ENCODE measurements at places on chromosomes 1 and 21.

- no peak for DNase-seq
Observed at GRCh38 chr1:31749785-31750735, 14.1 kb downstream of the ADGRB2 start.

DNA sequence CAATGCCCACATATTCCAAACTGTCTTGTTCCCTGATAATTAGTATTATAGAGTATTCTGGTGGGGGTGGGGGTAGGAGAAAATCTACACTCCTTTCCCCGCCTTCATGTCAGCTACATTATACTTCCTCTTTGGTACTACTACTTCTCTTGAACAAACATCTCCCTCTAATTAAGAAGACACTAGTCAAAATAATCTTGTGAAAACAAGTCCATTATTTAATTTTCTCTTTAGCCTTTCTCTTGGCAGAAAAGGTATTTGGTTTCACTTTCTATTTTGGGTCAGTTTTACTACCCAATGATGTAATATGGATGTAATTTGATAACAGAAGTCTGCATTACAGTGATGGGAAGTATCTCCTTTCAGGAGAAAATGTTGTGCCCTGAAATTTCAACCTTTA, 22.5 kb downstream of the NTMT2 start:
- no peak for DNase-seq

DNA sequence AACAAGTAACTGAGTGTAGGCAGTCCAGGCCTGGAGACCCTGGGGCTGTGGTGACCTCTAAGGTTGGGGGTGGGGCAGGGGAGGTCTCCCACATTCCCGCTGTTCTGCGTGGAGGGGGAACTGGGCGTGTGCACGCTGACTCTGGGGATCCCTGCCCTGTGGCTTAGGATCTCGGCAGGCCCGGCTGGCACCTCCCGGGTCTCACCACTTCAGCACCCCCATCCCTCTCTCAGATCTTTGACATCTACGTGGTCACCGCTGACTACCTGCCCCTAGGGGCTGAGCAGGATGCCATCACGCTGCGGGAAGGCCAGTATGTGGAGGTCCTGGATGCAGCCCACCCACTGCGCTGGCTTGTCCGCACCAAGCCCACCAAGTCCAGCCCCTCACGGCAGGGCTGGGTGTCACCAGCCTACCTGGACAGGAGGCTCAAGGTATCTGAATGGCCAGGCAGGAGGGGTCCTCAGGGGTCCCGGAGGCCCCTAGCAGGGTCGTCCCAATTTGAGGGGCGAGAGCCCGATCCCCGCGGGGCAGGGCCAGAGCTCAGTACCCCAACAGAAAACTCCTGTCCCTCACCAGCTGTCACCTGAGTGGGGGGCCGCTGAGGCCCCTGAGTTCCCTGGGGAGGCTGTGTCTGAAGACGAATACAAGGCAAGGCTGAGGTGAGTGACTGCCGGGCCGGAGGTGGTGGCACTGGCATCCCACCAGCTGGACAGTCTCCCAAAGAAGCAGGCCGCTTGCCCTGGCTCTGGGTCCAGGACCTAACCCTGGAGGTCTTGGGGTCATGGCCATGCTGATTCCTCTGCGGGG, 68.7 kb downstream of the TRIM11 start:
- no peak for DNase-seq

DNA sequence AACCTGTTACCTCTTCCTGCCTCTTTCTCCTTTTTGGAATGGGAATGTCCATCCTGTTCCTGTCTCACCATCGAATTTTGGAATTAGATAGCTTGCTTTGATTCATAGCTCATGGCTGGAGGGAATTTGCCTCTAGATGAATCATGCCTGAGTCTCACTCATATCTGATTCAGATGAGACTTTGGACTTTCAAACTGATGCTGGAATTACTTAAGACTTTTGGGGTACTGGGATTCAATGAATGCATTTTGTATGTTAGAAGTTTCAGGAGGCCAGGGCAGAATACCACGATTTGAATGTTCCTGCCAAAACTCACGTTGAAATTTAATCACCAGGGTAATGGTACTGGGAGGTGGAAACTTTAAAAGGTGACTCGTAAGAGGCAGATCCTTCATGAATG, 132.4 kb downstream of the DSCAM start:
- no peak for DNase-seq

DNA sequence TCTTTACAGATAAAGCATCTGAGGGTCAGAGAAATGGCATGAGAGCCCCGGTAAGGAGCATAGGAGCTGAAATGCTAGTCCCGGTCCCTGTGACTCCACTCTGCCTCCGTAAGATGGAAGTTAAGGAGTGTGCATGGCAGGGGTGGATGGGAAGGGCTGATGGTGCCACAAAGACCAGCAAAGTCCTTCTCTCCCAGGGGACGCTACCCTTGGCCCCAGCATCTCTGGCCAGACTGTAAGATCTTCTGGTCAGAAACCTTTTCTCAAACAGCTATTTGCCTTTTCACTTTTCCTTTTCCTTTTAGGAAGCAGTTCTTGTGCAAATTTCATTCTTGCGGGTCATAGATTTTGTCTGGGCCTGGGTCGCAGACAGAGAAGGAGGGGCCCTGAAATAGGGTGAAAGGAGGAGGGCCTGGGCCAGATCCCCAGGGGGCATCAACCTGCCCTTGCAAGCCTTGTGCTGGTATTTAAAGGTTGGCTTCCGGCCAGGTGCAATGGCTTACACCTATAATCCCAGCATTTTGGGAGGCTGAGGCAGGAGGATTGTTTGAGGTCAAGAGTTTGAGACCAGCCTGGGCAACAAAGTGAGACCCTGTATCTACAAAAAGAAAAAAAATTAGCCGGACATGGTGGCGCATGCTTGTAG, 14.4 kb upstream of the EPS8L3 start:
- DNase-seq, result no peak

- DNase-seq, result no peak
Observed at GRCh38 chr1:19289244-19289643, 674 bp upstream of the AKR7A3 start.

- DNase-seq, result no peak
Observed at GRCh38 chr1:22600817-22601605, 35.4 kb upstream of the C1QA start.

DNA sequence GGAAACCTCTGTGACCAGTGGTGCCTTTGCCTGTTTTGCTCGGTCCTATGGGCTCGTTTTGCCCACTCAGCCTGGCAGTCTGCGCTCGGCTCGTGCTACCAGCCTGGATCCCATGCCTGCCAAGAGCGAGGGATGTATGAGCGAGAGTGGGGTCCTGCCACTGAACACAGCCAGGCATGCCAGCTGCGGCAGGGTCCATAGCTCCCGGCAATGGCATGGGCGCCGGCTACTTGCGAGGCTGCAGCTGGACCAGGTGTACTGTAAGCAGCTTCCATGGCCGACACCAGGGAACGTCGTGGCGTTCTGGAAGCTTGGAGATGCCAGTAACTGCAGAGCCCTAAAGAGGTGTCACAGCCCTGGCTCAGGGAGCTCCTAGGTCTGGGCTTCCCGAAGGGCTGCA, 22.4 kb upstream of the TGFB2 start:
- DNase-seq, result no peak

DNA sequence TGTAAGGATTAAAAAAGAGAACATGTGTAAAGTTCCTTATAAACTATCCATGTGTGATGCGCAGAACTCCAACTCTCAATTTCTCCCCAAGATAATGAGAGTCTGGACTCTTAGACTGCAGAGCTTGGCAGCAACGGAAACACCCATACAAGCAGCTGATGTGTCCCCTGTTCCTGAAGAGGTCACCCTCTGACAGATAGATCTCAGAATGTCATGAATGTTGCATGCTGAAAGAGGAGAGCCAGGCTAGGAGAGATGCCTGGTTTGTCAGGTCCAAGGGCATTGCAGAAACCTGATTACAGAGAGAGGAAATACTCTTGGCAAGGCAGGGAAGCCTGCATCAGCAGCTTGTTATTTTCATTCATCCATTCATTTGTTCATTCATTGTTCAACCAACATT, 24.2 kb downstream of the MTARC1 start:
- no peak for DNase-seq

- DNase-seq, result peak; percentile 47
Observed at GRCh38 chr21:44006656-44007055, 5.5 kb upstream of the TRAPPC10 start.

DNA sequence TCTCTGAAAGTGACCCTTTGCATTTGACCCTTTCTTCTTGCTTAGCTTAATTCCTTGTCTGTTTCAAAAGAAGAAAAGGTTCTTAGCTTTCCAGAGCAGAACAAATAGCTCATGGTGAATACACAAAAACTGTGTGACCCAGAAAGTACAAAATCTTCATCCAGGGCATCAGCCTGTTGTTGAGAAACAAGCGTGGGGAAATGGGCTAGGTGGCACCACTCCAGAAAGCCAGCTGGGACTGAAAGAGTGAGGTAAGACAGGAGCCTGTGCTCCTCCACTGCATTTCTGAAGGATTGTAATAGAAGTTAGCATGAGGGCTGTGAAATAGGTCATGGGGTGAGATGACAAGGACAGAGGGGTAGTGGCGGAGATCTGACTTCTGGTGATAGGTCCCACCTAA, 45.8 kb downstream of the CYP2J2 start:
- no peak for DNase-seq

GRCh38 chr1:181087400-181087901, 1.0 kb upstream of the IER5 start:
- no peak for DNase-seq

DNA sequence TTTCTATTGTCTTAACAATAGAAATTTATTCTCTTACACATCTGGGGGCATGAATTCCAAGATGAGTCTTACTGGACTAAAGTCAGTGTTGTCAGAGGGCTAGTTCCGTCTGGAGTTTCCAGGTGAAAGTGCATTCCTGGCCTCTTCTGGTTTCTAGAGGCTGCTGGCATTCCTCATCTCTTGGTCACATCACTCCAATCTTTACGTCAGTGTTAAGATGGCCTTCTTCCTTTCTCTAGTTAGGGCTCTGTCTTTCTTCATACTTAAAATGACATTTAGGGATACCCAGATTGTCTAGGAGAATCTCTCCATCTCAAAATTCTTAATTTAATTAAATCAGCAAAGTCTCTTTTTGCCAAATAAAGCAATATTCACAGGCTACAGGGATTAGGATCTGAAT, 13.3 kb upstream of the PDC start:
- no peak for DNase-seq

DNA sequence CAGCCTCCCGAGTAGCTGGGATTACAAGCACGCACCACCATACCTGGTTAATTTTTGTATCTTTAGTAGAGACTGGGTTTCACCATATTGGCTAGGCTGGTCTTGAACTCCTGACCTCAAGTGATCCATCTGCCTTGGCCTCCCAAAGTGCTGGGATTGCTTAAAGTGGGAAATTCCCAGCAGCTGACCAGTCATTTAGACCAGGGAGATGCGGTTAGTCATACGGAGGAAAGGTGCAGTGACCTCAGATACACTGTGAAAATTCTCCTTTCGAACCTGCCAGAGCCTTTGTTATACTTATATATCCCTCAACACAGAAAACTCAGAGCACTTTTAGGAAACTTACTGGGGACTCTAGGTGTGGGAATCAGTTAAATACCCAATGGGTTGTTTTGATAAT, 39.6 kb downstream of the MAP10 start:
- DNase-seq, result no peak

DNA sequence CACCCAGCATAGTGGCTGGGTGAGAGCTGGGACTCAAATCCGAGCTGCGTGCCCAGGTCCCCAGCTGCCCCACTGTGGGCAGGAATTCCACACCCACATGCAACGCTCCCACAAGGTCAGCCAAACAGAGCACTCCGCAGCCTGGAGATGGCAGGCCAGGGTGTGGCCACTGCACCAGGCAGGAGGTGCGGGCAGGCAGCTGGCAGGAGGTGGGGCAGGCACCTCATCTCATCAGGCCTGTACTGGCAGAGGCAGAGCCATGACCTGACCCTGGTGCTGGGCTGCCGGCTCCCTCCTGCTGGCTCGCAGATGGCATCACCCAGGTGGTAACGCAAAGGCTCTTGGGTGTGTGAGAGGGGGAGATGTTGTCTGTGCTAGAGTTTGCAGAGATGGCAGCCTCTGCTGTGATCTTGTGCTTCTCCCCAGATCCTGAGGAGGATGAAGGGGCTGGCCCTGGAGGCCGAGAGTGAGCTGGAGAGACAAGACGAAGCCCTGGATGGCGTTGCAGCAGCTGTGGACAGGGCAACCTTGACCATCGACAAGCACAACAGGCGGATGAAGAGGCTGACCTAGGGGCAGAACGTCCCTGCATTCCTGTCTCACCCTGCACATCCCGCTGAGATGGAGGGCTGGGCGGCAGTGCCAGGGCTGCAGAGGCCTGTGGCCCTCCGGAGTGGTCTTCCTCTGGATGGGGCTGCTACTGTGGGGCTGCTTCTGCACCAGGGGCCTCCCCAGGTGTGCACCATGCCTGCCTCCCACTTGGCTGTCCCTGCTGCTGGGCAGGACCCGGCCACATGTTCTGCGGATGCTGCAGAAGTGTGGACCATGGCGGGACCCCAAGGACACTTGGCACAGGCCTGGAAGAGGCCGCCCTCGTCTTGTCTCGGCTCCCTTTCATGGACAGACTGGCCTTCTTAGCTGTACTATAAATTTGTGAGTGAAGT, 35.1 kb upstream of the PRSS38 start:
- DNase-seq, result no peak

DNA sequence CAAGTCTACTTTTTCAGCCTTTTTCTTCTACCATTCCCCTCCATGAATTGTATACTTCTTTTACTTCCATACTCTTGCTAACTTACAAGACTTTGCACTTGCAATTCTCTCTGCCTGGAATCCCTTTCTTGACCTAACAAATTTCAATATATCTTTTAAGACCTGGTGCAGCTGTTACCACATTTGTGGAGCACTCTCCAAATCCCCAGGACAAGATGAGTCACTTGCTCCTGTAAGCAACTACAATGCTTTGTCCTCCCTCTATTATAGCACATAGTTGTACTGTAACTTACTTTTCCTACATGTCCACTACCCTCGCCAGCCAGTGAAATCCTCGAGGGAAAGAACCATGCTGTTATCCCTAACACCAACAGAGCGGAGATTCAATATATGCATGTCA, 43.1 kb downstream of the WARS2 start:
- peak; percentile 18 for DNase-seq

DNA sequence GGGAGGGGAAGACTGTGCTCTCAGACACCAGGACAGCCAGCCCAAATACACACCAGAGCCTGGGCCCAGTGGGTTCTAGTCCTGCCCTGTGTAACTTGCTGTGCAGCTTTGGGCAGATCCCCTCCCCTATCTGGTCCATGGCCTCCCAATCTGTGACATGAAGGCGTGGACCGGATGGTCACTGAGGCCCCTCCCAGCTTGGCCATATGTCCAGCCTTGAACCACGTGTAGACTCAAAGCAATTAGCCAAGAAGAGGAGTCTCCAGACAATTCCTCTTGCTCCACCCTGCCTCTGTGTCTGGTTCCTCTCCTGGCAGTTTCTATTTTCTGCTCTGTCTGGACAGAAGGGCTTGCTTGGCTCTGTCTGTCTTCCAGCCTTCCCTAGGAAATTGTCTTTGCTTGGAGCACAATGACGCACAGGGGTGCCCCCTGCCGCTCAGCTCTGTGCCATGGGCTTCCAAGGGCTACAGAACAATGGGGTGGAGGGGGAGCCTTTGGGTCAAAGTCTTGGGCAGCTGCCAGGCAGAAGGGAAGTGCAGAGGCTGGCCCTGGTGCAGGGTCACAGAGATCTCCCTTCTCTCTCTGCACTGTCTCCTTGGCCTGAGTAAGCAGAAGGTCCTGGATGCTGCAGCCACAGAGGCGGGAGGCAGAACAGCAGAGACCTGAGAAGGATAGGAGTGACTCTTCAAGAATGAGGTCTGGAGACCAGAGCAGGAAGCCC, 66.1 kb downstream of the TENT5C start:
- no peak for DNase-seq

- no peak for DNase-seq
Observed at GRCh38 chr1:101485712-101486111, 248.9 kb downstream of the S1PR1 start.

Measured in AG09309 (cell line).